NCI-H2029 treated with DMSO at 0.1 percent for 48 hours (cell line): ENCODE measurements at places on chromosomes 1 and 21.

GRCh38 chr1:154951901-154952657 lies 3.8 kb downstream of the PBXIP1 start:
- no peak for DNase-seq

DNA sequence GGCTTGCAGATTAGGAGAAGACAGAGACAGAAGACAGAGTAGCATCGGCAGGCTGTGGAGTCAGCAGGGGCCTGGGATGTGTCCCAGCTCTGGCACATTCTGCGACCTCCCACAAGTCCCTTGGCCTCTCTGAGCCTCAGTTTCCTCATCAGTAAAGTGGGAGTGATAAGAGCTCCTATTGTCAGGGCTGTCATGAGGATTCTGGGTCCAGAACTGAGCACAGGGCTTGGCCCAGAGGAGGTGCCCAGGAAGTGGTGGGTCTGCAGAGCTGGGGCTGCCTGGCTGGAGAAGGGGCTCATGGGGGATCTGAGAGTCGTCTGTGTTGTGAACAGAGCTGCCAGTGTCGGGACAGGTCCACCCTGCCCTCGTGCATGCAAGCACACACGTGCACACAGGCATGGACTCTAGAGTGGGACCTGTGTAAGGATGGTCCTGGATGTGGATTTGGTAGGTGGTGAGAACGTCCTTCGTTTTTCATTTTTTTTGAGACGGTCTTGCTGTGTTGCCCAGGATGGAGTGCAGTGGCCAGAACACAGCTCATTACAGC lies 262.9 kb downstream of the PTPRU start:
- no peak for DNase-seq

- DNase-seq = no peak
Observed at GRCh38 chr1:189563784-189564183, 913.9 kb downstream of the BRINP3 start.

GRCh38 chr1:46653405-46653958 lies 14.7 kb downstream of the ATPAF1 start:
- no peak for DNase-seq

DNA sequence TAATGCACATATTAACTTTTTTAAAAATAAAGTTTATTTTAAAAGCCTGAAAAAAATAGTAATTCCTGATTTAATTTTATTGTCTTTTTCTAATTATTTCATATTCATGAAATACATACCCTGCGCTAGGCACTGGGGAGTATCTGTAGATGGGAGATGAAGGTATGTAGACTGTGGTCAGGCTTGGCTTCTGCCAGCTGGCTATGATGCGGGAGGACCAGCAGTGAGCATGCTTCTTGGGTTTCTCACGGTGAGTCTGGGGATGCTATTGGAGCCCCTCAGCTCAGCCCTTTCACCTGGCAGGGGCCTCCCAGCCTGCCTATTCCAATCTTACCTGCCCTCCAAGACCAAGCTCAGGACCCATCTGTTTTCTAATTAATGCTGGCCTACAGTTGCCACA lies 138.4 kb downstream of the NOS1AP start:
- no peak for DNase-seq

GRCh38 chr1:9643351-9644256 lies 7.9 kb upstream of the PIK3CD start:
- no peak for DNase-seq

DNA sequence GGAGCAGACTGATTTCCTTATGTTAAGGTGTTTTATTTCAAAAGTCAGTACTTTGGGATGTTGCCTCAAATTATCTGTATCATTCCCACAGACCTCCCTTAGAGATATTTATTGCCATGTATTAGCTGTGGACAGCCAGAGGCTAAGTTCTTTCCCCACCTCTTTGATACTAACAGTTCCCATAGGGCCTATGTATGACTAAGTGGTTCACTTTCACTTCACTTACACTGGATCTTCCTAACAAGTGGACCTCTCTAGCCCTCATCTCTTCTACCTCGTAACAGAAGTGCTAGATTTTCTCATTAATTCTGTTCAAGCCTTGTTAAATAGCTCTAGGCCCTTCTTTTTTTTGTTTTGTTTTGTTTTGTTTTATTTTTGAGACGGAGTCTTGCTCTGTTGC lies 6.2 kb downstream of the TRAF5 start:
- DNase-seq = no peak

- peak; percentile 5 for DNase-seq
Observed at GRCh38 chr1:32014199-32014947, 705 bp downstream of the KHDRBS1 start.

- DNase-seq = no peak
Observed at GRCh38 chr1:204983136-204983535, 59.9 kb upstream of the CNTN2 start.

GRCh38 chr1:115666702-115667101 lies 24.9 kb downstream of the VANGL1 start:
- DNase-seq = peak; percentile 43

- no peak for DNase-seq
Observed at GRCh38 chr1:32179193-32179442, 357 bp upstream of the TXLNA start.

DNA sequence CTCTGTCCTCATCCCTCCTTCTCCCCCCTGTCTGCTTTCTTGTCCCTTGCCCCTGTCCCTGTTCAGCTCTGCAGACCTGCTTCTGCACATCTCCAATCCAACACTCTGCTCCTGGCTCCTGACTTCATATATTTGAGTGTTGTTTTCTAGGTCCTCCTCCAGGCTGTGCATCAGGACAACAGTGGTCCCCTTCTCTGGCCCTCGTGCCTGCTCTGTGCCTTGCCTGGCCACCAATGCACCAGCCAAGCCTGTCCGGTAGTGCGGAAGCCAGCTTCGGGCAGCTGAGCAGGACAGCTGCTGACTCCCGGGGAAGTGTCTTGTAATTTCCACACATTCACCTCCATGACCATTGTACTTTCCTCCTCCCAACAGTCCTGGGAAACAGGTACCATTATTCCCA lies 203.4 kb upstream of the RAB4A start:
- no peak for DNase-seq

GRCh38 chr1:212284332-212284743 lies 872 bp upstream of the PPP2R5A start:
- DNase-seq = peak; percentile 34

GRCh38 chr1:201461645-201462441 lies 7.1 kb downstream of the PHLDA3 start:
- no peak for DNase-seq

- DNase-seq = peak; percentile 95
Observed at GRCh38 chr1:50976890-50977574, 7.0 kb downstream of the CDKN2C start.

DNA sequence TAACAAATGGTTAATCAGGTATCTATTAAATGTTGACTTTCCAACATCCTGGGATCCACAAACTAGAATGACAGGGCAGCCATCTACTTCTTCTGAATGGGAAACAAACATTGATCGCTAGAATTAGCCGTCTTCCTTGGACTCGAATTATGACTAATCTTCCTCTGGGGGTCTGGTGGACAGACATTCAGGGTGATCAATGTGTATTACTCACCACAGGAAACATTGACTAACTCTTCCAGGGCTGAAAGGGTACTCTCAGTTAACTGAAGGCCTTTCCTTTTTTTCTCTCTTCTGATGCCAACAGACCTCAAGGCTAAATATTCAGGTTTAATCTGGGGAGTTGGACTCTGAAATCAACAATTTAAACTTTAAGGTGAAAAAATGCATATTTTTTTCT lies 9.5 kb downstream of the NOL9 start:
- DNase-seq = no peak

DNA sequence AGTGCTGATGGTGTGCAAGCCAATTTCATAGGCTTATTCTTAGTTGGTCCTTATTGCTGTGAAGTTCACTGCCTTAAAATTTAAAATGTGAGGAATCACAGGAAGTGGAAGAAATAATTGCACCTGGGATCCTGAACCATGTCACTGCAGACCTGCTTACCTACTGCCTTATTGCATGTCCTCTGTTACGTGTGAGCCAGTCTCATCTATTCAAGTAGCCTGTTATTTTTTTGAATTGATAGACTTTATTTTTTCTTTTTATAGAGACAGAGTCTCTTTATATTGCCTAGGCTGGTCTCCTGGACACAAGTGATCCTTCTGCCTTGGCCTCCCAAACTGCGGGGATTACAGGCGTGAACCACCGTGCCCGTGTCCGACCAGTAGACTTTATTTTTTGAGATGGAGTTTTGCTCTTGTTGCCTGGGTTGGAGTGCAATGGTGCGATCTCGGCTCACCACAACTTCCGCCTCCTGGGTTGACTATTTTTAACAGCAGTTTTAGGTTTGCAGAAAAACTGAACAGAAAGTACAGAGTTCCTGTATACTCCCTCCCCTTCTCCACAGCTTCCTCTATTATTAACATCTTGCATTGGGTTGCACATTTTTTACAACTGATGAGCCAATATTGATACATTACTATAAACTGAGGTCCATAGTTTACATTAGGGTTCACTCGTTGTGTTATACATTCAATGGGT lies 14.0 kb upstream of the DISC1 start:
- DNase-seq = no peak

GRCh38 chr1:82323144-82323841 lies 522.6 kb downstream of the ADGRL2 start:
- DNase-seq = no peak

GRCh38 chr1:63671514-63671913 lies 78.3 kb downstream of the PGM1 start:
- DNase-seq = no peak

DNA sequence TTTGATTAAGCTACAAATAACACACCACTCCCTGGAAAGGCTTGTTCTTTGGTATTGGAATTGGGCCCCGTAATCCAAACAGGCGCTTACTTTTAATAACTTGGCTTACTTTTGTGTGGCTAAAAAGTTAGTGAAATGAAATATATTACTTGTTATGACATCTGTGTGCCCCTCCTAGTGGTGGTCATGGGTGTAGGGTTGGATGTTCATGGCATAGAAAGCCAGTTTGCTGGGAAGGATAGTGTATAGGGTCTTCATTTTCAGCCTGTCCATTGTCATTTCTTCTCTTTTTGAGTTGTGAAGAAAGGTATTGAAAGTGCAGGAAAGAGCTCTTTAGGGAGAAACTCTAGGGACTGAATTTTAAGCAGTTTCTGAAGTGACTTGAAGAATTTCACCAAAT lies 5.9 kb downstream of the CDC14A start:
- DNase-seq = no peak

- DNase-seq = no peak
Observed at GRCh38 chr1:112666946-112667345, 7.5 kb upstream of the MOV10 start.

- DNase-seq = no peak
Observed at GRCh38 chr1:168803806-168804510, 75.0 kb upstream of the DPT start.

GRCh38 chr1:211359876-211360275 lies 33.2 kb downstream of the TRAF5 start:
- no peak for DNase-seq

GRCh38 chr1:9922342-9922741 lies 12.3 kb upstream of the CTNNBIP1 start:
- DNase-seq = no peak

DNA sequence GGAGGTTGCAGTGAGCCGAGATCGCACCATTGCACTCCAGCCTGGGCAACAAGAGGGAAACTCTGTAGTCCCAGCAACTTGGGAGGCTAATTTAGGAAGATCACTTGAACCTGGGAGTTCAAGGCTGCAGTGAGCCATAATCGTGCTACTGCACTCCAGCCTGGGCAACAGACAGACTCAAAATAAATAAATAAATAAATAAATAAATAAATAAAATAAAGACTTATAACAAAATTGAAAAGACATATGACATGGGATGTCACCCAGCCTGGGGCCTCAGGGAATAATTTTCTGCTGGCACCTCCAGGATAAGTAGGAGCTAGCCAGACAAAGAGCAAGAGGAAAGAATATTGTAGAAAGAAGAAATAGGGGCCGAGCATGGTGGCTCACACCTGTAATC lies 77.9 kb upstream of the PUM1 start:
- DNase-seq = no peak

- DNase-seq = no peak
Observed at GRCh38 chr1:239483391-239483790, 97.0 kb downstream of the CHRM3 start.

GRCh38 chr1:156384007-156384406 lies 15.0 kb downstream of the RHBG start:
- DNase-seq = no peak
